ENCODE measurements at places on chromosomes 16 and 17.

DNA sequence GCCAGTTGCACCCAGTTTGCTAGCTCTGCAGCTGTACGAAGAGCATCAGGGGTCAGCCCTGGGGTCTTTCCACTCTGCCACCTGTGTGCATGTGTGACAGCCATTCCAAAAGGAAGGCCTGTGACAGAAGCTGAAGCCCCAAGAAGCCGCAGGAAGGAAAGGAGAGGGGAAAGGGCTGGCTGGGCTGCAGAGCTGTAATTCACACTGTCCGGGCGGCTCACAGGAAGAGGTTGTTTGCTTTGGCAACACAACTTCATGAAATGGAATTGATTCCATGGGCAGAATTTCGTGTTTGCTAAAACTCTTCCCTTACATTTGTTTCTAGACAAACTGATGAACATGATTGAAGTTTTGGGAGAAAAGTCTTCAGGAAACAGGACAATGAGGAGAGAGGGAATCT lies 14.8 kb downstream of the TMEM204 start:
- DNase-seq: no peak

DNA sequence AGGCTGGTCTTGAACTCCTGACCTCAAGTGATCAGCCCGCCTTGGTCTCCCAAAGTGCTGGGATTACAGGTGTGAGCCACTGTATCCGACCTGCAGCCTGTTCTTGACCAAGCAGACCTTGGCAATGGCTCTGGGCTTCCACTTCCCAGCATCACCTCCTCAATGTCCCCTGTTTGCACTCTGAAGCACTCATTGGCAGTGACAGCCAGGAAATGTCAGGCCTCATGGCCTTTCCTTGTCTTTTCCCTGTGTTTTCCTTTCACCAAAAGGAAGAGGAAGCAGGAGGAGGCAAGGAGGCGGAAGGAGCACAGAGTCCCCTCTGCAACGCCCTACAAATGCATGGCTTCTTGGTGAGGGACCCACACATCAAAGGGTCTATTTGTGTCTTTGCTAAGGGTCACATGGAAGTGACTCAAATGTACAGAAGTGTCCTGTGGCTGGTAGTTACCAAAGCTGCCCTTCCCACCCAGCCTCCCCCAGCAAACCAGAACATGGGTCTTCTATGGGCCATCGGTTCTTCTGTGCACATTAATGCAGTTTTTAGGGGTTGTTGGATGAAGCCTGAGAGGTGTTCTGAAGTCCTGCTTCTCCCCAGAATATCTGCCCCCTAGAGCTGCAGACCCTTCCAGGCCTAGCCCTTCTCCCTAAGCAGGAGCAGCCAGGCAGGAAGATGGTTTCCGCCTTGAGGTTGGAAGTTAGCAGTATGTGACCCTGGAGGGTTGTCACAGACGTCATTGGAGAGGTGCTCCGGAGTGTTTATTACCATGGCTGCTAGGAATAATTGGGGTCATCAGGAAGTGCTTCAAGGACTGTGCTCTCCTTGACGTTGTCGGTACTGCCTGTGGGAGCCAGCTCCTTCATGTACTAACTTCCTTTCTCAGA lies 60.8 kb downstream of the WIPI1 start:
- no peak for DNase-seq

GRCh38 chr17:44794851-44795413 lies 35.2 kb downstream of the GJC1 start:
- DNase-seq: no peak

DNA sequence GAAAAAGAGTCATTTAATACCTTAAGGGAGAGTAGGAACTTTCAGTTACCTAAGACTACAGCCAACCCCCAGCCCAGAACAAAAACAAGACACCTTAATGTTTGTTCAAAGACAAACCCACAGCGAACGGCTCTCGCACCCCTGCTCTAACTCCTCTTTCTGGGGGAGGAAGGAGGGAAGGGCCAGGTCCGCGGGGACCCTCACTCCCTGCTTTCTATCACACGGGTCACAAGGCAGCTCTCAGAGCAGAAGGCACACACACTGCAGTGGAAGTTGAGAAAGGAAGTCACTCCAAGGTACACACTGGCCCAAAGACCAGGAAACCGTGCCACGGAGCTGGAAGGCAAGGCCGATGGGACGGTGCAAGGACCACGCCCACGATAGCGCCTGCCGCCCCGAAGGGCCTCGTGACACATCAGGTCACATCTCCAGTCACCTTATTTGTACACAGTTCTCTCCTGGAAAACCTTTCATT lies 10.0 kb downstream of the LITAFD start:
- no peak for DNase-seq

GRCh38 chr17:28940142-28940541 lies 11.2 kb downstream of the PHF12 start:
- DNase-seq: no peak

DNA sequence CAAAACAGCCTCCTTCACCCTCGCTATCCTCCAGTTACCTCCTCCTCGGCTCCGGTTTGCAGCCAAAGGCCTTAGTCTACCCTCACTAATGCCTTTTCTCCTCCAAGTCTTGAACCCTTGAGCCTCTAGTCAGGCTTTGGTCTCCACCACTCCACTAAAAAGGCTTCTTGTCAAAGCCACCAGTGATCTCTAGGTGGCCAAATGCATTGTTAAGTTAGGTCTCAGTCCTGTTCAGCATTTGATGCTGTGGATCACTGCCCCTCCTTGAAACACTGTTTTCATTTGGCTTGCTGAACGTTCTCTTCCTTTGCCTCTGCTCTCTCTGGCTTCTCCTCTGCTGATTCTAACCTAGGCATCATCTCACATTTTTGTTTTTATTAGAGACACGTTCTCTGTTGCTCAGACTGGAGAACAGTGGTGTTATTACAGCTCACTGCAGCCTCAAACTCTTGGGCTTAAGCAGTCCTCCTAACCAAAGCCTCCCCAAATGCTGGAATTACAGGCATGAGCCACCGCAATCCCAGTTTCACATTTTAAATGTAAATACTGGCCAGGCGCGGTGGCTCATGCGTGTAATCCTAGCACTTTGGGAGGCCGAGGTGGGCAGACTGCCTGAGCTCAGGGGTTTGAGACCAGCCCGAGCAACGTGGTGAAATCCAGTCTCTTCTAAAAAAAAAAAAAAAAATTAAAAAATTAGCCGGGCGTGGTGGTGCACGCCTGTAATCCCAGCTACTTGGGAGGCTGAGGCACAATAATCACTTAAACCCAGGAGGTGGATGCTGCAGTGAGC lies 1.1 kb downstream of the SGF29 start:
- no peak for DNase-seq

GRCh38 chr17:34851961-34852540 lies 109.2 kb downstream of the CCT6B start:
- no peak for DNase-seq

All from activated CD4-positive, alpha-beta T cell treated with anti-CD3 and anti-CD28 coated beads for 4 hours (primary cell).